ENCODE measurements at places on chromosomes 1 and 21.

GRCh38 chr1:18632218-18632588, 1.6 kb downstream of the PAX7 start:
- DNase-seq: peak; percentile 23

DNA sequence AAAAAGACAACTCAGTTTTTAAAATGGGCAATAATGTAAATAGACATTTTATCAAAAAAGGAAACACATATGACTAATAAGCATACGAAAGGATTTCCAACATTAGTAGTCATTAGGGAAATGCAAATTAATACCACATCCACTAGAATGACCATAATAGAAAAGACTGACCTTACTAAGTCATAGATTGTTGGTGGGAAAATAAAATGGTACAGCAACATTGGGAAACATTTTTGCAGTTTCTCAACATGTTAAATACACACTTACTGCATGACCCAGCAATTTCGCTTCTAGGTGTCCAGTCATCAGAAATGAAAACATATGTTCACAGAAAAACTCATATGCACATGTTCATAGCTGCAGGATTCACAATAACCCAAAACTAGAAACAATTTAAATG, 29.9 kb upstream of the SLC44A3 start:
- no peak for DNase-seq

- DNase-seq: no peak
These were observed 69.8 kb upstream of the HAO2 start for GRCh38 chr1:119298687-119299303.

GRCh38 chr1:188903241-188903640, 1574.4 kb downstream of the BRINP3 start:
- no peak for DNase-seq

- no peak for DNase-seq
These were observed 51.2 kb downstream of the POFUT2 start for GRCh38 chr21:45236481-45236880.

DNA sequence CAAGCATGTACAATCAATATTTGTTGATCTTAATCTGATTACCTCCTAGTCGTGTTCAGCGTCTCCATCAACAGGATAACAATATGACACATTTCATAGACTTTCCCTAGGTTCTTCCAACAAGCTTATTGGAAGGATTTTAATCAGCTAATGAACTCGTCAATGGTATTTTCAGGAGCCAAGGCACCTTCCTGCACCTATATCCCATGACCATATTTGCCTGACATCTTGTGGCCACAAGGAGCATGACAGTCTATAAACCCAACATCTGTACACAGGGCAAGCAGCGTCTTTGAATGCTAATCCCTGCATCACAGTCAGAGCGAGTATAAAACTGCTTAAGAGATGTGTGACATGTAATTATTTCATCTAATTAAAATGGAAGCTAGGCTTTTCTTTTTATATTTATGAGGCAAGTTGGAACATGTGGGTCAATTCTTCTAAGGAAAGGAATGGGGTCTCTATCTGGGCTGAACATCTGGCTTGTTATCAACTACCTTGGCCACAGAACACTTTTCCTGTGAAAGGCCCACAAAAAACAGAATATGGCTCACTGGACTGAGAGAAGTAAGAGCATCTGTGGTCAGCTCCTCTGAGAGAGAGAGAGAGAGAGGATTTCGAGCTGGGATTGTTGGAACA, 388.8 kb downstream of the NTNG1 start:
- DNase-seq: peak; percentile 68

GRCh38 chr1:24765308-24765988, 20.2 kb downstream of the CLIC4 start:
- no peak for DNase-seq

DNA sequence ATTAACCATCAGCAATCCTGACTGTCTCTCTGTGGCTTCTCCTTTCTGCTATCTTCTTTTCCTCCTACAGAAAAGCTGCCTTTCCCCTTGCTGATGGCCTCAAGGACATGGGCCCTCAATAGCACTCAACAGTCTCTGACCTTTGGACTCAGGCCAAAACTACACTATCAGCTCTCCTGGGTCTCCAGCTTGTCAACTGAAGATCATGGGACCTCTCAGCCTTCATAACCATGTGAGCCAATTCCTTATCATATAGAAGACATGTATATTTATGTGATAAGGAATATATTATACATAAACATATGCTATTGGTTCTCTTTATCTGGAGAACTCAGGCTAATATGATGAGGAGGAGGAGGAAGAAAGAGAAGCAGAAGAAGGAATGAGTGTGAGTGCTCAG, 91.8 kb upstream of the GJB5 start:
- no peak for DNase-seq

Measured in GM13977 (cell line).